Activated T-helper 2 cell treated with anti-CD3 and anti-CD28 coated beads, Interferon-gamma antibody, Interleukin-2, Interleukin-4, amounts not matched to agents 10 μg/mL and 5 μg/mL and 100 μg/mL, durations not matched to agents 14 hours and 24 hours and 36 hours (primary cell): ENCODE measurements at places on chromosomes 5 and 9. TPM values are rescaled to one million over a fixed set of nuclear protein-coding genes. Genes with fewer than 3 reads are reported as not detected.
A peak's percentile ranks its signal among the peaks of the same experiment; 100 is the strongest.

DNA sequence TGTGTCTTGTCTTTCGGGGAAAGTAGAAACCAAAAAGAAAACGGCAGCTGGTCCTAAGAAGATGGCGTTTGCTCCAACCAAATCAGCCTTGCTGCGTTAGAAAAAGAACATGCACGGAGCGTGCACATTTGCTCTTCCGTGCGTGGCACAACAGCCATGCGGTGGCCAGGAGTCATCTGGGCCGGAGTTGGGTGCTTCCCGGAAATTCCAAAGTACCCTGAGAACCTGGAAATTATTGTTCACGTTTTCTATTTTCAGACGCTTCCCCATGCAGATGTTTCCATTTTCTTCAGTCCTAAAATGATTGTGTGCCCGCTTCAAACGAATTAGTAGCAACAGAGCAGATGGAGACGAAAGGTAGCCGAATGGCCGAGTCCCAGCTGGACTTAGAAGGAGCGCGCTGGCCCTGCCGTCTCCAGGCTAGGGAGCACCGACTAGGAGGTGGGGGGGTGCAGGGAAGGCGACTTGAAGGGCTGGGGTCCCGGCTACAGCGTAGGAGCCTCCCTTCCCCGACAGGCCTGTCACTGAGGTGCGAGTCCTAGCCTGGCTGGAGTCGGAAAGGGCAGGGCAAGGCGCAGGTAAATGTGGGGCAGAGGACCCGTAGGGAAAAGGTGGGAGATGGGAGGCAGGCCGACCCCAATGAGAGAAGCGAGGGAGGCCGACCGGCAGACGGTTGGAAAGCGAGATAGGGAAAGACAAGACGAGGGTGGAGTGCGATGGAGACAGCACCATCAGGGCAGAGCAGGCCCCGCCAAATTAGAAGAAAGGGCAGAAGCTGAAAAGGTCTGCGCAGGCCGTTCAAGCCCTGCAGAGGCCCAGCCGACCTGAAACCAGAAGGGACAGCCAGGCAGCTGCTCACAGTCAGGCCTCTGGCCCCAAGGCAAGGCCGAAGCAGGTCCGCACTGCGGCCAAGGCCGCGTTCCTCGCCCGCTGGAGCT, 1.4 kb downstream of the BARX1 start:
- DNase-seq = no peak
- no peak overlapping the region for H3K27ac ChIP-seq
- H3K4me3 ChIP-seq = peak overlapping the region; percentile 43
- peaks cover 65% of the 10 kb centered on the region for H3K27me3 ChIP-seq

- no peaks in the 10 kb centered on the region for H3K36me3 ChIP-seq
- peaks cover 15% of the 10 kb centered on the region for H3K27me3 ChIP-seq
- H3K27ac ChIP-seq = no peak overlapping the region
- H3K4me3 ChIP-seq = no peak overlapping the region
Measured at GRCh38 chr5:1934801-1935429, 52.2 kb upstream of the IRX4 start.

DNA sequence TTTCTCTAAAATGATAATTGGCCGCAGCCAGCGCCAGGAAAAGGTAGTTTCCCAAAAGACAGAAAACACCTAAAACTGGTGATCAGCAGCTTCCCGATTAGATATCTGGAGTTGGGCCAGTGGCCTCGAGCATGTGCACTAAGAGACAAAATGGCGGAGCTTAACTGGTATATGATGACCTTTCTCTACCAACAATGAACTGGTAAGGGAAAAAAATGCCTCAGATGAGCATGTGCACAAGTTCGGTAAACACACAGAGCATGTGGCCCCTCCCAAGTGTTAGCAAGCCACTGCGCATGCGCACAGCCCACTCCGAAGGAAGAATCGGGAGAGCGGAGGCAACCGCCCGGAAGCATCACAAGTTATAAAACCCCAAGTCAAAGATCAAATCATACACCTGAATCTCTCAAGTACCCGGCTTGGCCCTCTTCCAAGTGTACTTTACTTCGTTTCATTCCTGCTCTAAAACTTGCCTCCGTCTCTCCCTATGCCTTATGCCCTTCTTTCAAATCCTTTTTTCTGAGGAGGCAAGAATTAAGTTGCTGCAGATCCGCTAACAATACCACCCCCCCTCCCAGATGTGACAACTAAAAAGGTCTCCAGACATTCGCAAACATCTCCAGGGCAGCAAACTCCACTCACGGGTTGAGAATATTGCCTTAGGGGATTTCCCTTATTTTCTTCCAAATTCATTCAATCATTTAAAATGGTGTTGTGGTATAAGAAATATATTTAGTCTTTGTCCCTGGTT, 15.0 kb upstream of the PTBP3 start:
- H3K27me3 ChIP-seq = peaks cover 2% of the 10 kb centered on the region
- H3K4me1 ChIP-seq = peaks cover 14% of the 10 kb centered on the region
- peak overlapping the region; percentile 69 for H3K4me3 ChIP-seq
- DNase-seq = peak; percentile 70
- H3K27ac ChIP-seq = peak overlapping the region; percentile 83
- H3K36me3 ChIP-seq = no peaks in the 10 kb centered on the region

GRCh38 chr5:171682801-171683200, 102.8 kb upstream of the SMIM23 start:
- no peak overlapping the region for H3K4me3 ChIP-seq
- no peak overlapping the region for H3K27ac ChIP-seq
- no peaks in the 10 kb centered on the region for H3K4me1 ChIP-seq

DNA sequence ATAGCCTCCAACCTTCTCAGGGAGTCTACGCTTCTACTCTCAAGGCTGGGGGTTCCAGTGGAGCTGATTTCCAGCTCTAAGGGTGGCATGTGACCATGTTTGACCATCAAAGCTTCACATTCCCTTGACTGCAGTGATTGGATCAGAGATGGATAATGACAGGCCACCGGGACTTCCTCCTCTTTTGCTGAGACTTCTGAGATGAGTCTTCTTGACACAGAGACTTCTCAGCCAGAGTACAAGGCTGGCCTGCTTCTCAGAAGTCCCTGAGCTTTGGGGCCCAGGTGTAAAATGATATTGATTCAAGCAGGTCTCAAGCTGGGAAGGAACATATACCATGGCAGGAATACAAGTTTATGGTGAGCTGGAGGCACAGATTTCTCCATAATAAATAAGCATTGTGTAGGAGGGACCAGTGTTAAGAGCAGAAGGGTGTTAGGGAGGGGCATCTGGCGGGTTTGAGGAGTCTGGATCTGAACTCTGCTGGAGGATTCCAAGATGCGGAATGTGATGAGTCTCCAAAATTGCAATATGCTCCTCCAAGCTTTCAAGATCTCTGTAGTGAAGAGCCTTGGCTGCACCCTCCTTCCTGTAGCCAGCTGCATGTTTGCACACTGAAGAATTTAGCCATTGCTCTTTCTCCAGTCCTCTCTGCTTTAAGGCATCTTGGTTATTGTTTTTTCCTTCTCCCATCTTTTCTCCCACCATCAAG, 41.7 kb upstream of the HSD17B4 start:
- H3K4me3 ChIP-seq = no peak overlapping the region
- no peak for DNase-seq
- H3K4me1 ChIP-seq = peaks cover 40% of the 10 kb centered on the region
- no peaks in the 10 kb centered on the region for H3K36me3 ChIP-seq

Gene TMED9
- total RNA-seq = 174 and 175 TPM in 2 replicates

Gene AUH
- 58.2 and 62.6 TPM in 2 replicates for total RNA-seq
